ENCODE measurements at places on chromosomes 16 and 17.

DNA sequence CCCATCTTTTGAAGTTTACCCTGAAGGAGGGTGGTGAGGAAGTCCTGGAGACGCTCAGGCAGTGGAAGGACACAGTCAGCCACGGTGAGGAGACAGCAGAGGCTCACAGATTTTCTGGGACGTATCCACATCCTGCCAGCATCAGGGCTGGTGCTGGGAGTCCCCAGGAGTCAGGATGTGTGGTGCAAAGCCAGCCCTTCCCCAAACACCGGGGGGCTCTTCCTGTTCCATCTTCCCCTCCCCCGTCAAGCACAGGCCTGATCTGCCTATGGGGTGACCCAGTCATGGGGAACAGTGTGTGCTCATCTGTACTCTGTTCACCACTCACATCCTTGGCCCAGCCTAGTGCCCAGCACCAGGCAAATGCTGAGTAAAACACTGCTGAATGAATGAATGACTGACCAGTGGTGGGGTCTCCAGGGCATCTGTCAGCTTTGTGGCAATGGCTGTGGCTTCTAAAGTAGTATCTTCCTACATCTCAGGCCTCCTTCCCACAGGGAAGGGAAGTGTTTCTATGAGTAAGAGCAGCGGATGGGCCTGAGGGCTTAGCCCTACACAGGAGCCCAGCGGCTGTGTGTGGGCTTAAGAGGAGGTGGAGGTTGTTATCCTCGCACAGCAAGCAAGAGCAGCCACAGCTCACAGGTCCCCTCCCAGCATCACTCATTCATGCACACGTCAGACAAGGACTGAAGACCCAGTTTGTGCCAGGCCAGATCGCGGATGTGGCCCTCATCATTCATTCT is 23.3 kb downstream of the NOS2 start:
- DNase-seq: no peak

GRCh38 chr17:42163696-42164407 is 9.1 kb upstream of the RAB5C start:
- no peak for DNase-seq

DNA sequence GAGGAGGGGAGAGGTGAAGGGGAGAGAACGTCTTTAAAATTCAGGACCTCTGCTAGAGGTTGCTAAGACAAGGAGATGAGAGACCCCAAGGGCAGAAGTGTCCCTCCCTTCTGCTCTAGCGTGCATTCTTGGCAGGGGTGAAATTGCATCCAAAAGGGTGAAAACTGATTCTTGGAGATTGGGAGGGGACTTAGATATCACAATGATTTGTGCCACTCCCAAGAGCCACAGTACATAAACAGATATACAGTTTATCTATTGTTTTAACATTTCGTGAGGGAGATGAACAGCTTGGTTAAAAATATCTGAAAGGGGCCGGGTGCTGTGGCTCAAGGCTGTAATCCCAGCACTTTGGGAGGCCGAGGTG is 12.8 kb downstream of the CAVIN1 start:
- no peak for DNase-seq

- peak; percentile 82 for DNase-seq
Measured at GRCh38 chr17:33267271-33267790, 25.8 kb downstream of the ASIC2 start.

DNA sequence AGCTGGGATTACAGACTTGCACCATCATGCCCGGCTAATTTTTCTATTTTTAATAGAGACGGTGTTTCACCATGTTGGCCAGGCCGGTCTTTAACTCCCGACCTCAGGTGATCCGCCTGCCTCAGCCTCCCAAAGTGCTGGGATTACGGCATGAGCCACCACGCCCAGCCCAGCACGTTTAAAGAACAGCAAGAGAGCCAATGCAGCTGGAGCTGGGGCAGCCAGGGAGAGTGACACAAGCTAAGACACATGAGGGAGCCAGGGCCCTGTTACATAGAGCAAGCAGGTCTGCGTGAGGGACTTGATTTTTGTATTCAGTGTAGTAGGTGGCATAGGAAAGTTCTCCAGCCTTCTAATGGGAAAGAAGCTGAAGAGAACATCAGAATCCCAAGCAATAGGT is 21.7 kb upstream of the GOSR2 start:
- DNase-seq: no peak

- DNase-seq: no peak
Measured at GRCh38 chr16:28884045-28884444, 5.8 kb downstream of the ATP2A1 start.

GRCh38 chr17:45410144-45411091 is 22.3 kb downstream of the ARHGAP27 start:
- DNase-seq: no peak

- peak; percentile 13 for DNase-seq
Measured at GRCh38 chr17:61221597-61222471, 177.8 kb upstream of the TBX2 start.

- DNase-seq: no peak
Measured at GRCh38 chr16:28902909-28903308, 22.1 kb downstream of the RABEP2 start.

DNA sequence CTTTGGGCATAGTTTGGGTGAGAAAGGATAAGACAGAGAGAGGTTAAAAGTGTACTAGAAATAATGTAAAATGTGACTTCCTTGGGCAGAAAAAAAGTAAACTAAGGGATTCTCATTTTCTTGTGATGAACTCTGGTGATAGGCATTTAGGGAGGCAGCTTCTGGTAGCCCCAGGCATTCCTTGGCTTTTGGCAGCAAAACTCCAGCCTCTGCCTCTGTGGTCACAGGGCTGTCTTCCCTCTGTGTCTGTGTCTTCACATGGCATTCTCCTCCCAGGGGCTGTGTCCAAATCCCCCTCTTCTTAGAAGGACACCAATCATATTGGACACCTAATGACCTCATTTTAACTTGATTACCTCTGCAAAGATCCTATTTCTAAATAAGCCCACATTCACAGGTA is 54.7 kb downstream of the HS3ST3B1 start:
- peak; percentile 62 for DNase-seq

DNA sequence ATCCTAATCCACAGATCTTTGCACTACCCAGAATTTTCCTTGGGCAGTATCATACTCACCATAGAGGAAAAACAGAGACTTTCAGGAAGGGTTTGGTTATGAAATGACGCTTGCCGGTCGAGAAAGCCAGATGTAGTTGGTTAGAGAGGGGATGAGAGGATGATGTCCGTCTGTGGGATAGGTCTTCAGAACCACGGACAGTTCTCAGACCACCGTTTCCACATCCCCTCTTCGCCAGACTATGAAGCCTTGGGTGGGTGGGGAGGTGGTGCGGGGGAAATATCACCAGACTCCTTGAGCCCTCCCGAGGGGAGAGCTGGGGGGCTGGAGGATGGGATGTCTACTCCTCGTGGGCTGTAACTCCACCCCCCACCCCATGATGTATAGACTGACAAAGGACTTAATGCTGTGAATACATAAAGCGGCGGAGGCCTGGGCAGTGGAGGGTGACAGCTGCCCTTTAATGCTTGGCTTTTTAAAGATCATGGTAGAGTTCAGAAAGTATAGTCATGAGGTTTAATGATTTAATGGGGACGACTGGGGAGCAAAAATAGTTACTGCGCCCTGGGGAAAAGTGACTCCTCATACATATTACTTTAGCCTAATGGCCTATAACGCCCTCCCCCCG is 96.6 kb downstream of the MRM1 start:
- no peak for DNase-seq

DNA sequence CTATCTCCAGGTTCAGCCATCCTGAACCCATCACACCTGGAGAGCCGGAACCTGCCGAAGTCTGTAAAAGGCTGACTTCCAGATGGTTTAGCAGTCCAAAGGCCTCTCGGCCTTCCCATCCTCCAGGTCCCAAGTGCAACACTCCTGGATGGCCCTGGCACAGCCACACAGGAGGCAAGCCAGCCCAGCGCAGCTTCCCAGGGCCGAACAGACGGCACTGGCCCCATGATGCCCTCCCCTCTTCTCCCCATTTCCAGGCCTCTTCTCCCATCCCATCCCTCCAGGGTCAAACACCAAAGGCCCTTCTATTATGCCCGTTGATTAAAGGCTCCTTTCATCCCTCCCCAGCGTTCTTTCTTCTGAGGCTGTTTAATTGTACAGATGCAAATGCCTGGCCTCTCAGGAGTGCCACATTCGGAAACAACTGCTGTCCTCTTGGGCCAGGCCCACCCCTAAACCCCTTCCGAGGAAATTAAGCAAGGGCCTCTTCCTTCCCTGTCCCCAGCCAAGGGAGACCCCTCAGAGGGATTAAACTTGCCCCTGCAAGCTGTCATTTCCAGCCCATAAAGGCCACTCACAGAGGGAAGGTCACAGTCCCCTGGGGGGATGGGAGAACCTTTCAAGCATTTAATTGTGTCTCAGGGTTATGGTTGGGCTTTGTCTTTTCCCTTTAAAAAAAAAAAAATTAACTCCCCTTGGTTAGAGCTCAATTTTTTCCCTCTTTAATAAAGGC is 30.8 kb downstream of the AXIN2 start:
- no peak for DNase-seq
